ENCODE measurements at places on chromosomes 1 and 21. TPM values are rescaled to one million over a fixed set of nuclear protein-coding genes. Genes with fewer than 3 reads are reported as not detected.

- H3K27ac ChIP-seq: peak overlapping the region; percentile 83
- DNase-seq: peak; percentile 44
- H3K4me3 ChIP-seq: peak overlapping the region; percentile 7
- H3K4me1 ChIP-seq: peaks cover 43% of the 10 kb centered on the region
Measured at GRCh38 chr1:25695090-25695770, 78.6 kb downstream of the MAN1C1 start.

DNA sequence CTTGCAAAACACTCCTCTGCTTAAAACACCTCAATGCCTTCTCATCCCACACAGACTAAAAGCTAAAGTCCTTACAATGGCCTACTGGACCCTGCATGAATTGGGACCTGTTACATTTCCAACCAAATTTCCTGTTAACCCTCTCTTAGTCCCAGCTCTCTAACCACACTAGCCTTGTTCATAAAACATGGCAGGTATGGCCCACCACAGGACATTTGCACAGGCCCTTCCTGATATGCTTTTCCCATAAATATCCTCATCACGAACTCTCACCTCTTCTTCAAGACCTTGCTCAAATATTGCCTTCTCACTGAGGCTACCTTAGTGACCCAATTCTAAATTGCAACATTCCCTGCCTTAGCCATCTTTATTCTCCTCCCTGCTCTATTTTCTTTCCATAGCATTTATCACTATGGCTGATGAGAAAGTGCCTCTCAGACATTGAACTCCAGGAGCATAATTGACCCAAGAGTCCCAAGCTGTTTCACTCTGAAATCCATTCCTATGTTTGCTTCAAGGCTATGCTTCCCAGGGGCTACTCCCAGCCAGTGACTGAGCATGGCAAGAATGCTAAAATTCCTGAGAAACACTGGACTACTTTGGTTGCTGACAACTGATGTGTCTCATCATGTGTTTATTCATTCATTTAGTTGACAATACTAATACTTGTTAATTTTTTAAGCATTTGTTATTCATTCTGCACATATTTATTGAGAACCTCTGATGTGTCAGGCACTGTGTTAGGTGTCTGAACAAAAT lies 2.7 kb upstream of the PALMD start:
- H3K36me3 ChIP-seq: no peaks in the 10 kb centered on the region
- H3K27me3 ChIP-seq: no peaks in the 10 kb centered on the region
- no peak for DNase-seq
- no peak overlapping the region for H3K4me3 ChIP-seq
- no peak overlapping the region for H3K27ac ChIP-seq
- H3K4me1 ChIP-seq: no peaks in the 10 kb centered on the region

DNA sequence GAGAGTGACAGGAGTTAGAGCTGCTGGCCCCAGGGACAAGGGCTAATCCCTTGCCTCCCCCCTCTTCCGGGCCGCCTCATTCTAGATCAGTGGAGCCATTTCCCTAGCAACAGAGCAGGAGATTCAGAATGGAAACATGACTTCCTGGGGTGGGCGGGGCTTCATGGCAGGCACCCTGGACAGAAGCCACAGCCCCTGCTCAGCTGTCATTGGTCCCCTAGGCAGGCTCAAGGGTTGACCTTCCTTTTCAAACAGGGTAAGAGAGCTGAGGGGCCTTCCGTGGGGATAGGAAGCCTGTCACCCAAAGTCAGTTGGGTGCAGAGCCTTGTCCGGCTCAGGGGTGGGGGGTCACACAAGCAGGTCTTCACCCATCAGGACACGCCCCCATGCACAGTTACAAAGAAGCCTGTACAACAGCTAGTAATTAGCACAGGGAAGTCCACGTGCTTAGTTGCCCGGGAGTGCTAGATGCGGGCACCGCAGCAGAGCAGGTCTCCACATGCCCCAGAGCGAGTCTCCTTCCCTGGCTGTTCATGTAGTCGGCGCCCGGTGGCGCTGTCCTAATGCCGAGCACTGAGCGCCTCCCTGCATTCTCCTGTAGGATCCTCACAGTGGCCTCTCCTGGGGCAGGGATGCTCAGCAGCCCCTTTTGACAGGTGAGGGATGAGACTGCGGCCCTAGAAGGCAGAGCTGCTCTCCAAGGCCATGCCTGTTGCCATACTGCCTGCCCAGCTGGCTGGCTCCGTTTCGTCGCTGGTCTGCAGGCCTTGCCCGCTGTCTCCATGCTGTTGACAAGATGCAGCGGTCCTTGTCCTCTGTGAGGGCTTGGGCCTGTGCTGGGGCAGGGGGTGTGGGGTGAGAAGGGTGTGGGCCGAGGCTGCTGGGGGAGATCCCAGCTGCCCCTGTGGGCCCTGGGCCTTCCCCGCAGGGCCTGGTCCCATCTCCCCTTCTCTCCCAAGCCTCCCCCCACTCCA lies 5.1 kb downstream of the TMEM201 start:
- H3K27me3 ChIP-seq: no peaks in the 10 kb centered on the region
- H3K27ac ChIP-seq: no peak overlapping the region
- DNase-seq: no peak
- H3K4me1 ChIP-seq: peaks cover 8% of the 10 kb centered on the region
- no peak overlapping the region for H3K4me3 ChIP-seq

DNA sequence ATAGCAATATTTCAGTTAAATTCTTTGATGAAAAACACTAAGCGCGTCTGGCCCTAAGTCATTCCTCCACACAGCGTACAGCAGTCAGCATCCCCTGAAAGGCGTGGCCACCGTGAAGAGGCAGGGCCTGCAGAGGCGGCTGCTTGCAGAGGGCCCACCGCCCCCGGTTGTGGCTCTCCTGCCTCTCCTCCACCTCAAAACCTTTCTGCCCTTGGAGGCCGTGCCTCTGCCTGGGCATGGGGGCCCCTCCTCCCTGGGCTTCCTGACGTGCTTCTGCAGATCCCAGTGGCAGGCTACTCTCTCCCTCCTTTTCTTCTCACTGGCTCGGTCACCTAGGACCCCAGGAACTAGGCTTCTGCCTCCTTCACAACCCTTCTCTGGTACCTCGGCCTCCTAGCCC lies 16.2 kb downstream of the CLSTN1 start:
- H3K27me3 ChIP-seq: no peaks in the 10 kb centered on the region
- no peaks in the 10 kb centered on the region for H3K4me1 ChIP-seq
- H3K4me3 ChIP-seq: no peak overlapping the region
- H3K27ac ChIP-seq: no peak overlapping the region
- no peaks in the 10 kb centered on the region for H3K36me3 ChIP-seq
- DNase-seq: no peak

DNA sequence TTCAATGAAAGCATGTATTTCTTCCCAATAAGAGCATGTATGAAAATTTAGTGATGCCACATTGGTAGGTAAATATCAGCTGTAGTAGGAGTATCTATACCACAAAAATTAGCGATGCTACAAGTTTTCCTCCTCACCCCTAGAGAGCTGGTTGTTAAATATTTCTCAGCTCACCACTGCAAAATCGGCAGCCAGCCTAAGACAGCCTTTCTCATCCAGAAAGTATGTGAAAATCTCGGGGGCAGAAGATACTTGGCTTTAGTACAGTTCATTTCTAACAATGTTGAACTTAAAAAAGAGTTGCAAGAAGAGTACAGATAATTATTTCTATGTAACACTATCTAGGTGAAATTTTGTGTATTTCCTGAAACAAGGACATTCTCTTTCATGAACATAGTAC lies 235.4 kb downstream of the TPR start:
- H3K36me3 ChIP-seq: peaks cover 15% of the 10 kb centered on the region
- peaks cover 11% of the 10 kb centered on the region for H3K4me1 ChIP-seq
- peak overlapping the region; percentile 59 for H3K27ac ChIP-seq
- H3K4me3 ChIP-seq: no peak overlapping the region
- H3K27me3 ChIP-seq: no peaks in the 10 kb centered on the region

DNA sequence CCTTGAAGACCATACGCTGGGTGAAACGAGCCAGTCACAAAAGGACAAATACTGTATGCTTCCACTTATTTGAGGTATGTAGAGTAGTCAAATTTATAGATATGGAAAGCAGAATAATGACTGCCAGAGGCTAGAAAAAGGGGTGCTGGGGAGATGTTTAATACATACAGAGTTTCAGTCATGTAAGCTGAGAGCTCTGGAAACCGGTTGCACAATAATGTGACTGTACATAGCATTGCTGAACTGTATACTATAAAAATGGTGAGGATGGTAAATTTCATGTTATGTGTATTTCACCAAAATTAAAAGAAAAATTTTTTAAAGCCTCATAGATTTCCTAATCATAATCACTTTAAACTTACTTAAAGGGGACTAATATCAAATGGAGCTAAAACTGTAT lies 110.8 kb downstream of the ZZZ3 start:
- no peak overlapping the region for H3K4me3 ChIP-seq
- H3K36me3 ChIP-seq: peaks cover 55% of the 10 kb centered on the region
- no peaks in the 10 kb centered on the region for H3K27me3 ChIP-seq
- DNase-seq: no peak

DNA sequence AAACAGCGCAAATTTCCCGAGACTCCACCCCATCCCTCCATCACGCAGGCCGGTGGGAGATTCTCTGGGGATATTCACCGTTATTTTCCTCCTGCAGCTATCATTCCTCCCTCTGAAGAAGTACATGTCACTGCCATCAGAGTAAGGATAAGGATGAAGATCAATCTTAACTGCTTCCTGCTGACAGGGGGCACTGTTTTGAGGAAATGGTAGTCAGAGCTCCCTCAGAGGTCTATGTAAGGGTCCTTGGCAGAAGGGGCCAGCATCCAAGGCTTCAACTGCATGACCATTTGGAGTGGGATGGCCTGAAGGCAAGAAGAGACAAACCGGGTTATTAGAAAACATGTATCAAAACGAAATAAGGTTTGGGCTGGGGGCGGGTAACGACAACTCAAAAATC lies 111.5 kb downstream of the KCNK1 start:
- H3K4me1 ChIP-seq: no peaks in the 10 kb centered on the region
- H3K4me3 ChIP-seq: no peak overlapping the region
- no peak overlapping the region for H3K27ac ChIP-seq

DNA sequence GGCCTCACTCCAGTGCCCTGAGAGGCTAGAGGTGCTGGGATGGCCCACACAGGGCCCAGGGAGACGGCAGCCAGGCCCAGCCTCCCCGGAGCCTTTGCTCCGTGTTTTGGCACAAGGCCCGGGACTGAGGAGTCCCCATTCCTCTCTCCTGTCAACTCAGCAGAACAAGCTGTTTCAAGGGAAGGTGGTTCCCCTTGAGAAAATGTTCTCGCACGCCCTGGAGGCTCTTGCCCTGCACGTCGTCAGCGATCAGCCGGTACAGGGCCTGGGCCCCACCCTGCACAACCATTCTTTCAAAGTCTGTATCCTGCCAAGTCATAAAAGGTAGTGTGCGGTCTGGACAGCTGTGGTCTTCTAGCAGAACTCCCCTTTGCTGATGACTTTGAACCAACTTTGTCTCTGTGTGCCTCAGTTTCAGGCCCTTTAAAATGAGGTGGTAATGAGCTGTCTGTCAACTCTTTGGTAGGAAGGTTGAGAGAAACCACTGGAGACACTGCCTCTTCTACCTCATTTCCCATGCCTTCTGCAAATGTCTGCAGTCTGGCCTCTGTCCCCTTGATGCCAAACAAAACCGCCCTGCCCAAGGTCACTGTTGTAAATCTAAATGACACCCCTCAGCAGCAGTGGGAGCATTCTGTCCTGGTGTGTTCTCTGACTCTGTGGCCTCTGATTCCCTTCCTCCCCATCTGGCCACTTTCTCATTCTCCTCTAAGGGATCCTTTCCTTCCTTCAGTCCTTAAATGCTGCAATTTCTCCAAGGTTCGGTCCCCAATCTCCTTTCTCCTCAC lies 138.6 kb upstream of the JUN start:
- H3K27me3 ChIP-seq: no peaks in the 10 kb centered on the region
- DNase-seq: no peak
- H3K4me1 ChIP-seq: no peaks in the 10 kb centered on the region
- no peaks in the 10 kb centered on the region for H3K36me3 ChIP-seq
- no peak overlapping the region for H3K4me3 ChIP-seq

DNA sequence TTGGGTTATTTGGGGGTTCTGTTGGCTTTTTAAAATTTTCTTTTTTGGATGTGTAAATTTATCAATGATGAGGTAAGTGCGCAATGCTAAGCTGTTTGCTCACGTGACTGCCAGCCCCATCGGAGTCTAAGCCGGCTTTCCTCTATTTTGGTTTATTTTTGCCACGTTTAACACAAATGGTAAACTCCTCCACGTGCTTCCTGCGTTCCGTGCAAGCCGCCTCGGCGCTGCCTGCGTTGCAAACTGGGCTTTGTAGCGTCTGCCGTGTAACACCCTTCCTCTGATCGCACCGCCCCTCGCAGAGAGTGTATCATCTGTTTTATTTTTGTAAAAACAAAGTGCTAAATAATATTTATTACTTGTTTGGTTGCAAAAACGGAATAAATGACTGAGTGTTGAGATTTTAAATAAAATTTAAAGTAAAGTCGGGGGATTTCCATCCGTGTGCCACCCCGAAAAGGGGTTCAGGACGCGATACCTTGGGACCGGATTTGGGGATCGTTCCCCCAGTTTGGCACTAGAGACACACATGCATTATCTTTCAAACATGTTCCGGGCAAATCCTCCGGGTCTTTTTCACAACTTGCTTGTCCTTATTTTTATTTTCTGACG lies 3.1 kb downstream of the OLIG2 start:
- no peak overlapping the region for H3K27ac ChIP-seq
- H3K27me3 ChIP-seq: peaks cover 11% of the 10 kb centered on the region
- DNase-seq: peak; percentile 55
- H3K4me1 ChIP-seq: no peaks in the 10 kb centered on the region
- H3K4me3 ChIP-seq: no peak overlapping the region

GRCh38 chr1:151799179-151800022 lies 5.8 kb downstream of the LINGO4 start:
- H3K4me1 ChIP-seq: no peaks in the 10 kb centered on the region
- DNase-seq: no peak
- no peaks in the 10 kb centered on the region for H3K27me3 ChIP-seq
- no peak overlapping the region for H3K27ac ChIP-seq
- H3K4me3 ChIP-seq: no peak overlapping the region

DNA sequence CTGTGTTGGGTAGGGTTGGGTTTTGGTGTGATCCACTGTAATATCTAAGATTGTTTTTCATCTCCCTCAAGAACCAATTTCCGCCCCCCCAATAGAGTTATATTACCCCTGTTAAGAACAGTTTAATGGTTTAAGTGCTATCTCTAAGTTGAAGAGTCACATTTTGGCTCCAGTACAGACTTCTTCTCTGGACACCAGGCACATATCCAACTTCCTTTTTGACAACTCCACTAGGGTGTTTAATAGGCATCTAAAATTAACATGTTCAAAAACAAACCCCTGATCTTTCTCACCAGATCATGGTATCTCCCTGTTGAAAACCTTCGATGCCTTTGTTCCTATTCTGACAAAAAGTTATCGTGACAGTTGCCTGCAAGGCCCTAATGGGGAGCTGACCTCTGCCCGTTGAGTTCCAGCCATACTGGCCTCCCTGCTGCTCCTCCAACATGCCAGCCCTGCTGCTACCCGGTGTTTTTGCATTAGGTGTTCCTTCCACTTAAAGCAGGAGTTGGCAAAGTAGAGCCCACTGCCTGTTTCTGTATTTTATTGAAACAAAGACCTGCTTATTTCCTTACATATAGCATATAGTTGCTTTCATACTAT lies 18.6 kb downstream of the USP24 start:
- peaks cover 2% of the 10 kb centered on the region for H3K4me1 ChIP-seq
- no peak for DNase-seq
- no peak overlapping the region for H3K27ac ChIP-seq
- no peaks in the 10 kb centered on the region for H3K27me3 ChIP-seq

Gene JMJD4
- total RNA-seq: 10.6 TPM

Gene RGS16
- total RNA-seq: 8.1 TPM

Gene SYDE2
- total RNA-seq: 0.43 TPM

Gene SPATA45
- not detected for total RNA-seq

Gene KLF17
- total RNA-seq: not detected

Gene FCMR
- total RNA-seq: 1.3 TPM

Measured in ascending aorta (tissue), 2 donors.